ENCODE measurements at places on chromosomes 16 and 17.

GRCh38 chr17:48745381-48746275 is 17.1 kb upstream of the HOXB13 start:
- no peak for DNase-seq

DNA sequence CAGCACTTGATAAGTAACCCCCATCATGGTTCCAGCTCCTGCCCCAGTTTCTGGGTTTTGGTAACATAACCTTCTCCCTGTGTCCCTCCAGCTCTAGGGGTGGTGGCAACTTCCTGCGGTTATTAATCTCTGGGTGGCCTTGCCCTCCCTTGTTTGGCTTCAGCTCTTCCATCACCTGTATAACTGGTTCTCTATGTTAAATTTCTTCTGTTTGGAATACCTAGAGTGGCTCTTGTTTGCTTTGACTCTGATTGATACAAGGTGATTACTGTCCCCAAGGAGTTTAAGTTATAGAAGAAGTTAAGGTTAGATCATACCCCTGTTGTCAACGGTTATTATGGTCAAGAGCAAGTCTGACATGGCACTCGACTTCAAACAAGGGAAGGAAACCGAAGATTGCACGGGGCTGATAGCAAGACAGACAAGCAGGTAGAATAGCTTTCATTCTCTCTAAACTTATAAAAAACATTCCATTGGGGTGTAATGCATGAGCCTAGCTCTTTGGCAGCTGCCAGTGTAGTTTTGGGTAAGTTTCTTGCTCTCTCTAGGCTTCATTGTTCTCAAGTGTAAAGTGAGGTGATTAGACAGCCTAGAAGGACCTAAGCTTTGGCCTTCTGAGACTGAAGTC is 11.0 kb upstream of the CCR7 start:
- no peak for DNase-seq

GRCh38 chr17:62718429-62718828 is 89.7 kb downstream of the MARCHF10 start:
- peak; percentile 46 for DNase-seq

DNA sequence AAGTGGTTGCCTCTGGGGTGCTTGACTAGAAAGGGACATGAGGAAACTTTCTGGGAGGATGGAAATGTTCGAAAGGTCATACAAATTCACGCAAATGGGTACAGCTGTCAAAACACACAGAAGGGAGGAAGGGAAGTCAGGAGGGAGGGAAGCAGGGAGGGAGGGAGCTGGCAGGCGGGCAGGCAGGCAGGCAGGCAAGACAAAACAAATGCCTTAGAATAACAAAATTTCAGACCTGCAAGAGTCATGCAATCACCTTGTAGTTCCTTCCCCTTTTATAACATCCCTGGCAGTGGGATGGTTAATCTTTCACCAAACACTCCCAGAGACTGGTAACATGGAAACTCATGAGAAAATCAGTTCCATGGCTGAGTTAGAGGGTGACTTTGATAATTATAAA is 189.2 kb downstream of the STX8 start:
- no peak for DNase-seq

All from fibroblast of the aortic adventitia (primary cell).